Stimulated activated CD8-positive, alpha-beta memory T cell treated with anti-CD3 and anti-CD28 coated beads, Interleukin-4, amount 100 ng/mL, for 4 hours (primary cell): ENCODE measurements at places on chromosomes 2 and 18.

- DNase-seq: no peak
These were observed 108.9 kb downstream of the CLIP4 start for GRCh38 chr2:29223851-29224692.

DNA sequence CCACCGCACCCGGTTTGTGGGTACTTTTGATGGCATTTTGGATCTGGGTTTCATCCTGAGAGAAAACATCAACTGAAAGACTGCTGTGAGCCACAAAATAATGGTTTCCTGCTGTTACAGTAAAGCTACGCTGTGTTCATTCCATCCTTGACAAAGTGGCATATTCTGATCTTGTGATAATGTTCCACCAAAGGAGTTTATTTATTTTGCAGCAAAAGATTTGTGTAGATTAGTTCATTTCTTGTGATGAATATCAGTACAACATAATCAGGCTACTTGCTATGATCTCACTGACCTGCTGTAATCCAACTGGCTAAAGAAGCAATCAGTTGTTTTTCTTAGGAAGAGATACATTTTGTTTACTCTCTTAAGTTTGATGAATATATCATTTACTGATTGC is 45.0 kb downstream of the EEF1B2 start:
- no peak for DNase-seq

- DNase-seq: no peak
These were observed 62.1 kb downstream of the CTAGE1 start for GRCh38 chr18:22355598-22355997.

GRCh38 chr2:106876699-106877098 is 9.3 kb downstream of the ST6GAL2 start:
- no peak for DNase-seq

- DNase-seq: no peak
These were observed 32.5 kb upstream of the RMDN2 start for GRCh38 chr2:37892436-37893114.
